Fibroblast of lung (primary cell): ENCODE measurements at places on chromosomes 16 and 17.
A peak's percentile ranks its signal among the peaks of the same experiment; 100 is the strongest.

- peaks cover 3% of the 10 kb centered on the region for H3K36me3 ChIP-seq
- H3K4me3 ChIP-seq: no peak overlapping the region
- no peak for DNase-seq
- H3K27ac ChIP-seq: no peak overlapping the region
- H3K27me3 ChIP-seq: no peaks in the 10 kb centered on the region
Observed at GRCh38 chr16:503150-504071, 24.1 kb upstream of the CAPN15 start.

GRCh38 chr16:23124315-23124714, 24.9 kb downstream of the USP31 start:
- no peak overlapping the region for H3K4me3 ChIP-seq
- DNase-seq: peak; percentile 76
- no peaks in the 10 kb centered on the region for H3K36me3 ChIP-seq
- H3K27me3 ChIP-seq: no peaks in the 10 kb centered on the region
- peaks cover 7% of the 10 kb centered on the region for H3K4me1 ChIP-seq
- H3K27ac ChIP-seq: no peak overlapping the region

DNA sequence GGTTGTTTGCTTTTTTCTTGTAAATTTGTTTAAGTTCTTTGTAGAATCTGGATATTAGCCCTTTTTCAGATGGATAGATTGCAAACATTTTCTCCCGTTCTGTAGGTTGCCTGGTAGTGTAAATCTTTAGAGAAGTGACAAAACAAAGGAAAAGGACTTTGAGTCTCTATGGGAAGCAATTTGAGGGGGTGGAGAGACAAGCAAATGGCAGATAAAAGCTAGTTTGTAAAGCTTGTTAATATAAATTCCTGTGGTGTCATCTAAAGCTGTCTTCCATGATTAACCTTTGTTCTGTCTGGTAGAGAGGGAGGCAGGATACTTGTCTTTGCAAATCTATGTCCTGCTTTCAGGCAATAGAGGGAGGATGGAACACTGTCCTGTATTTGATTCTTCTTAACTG, 40.6 kb upstream of the CACNG4 start:
- no peaks in the 10 kb centered on the region for H3K36me3 ChIP-seq
- H3K4me1 ChIP-seq: no peaks in the 10 kb centered on the region
- H3K27ac ChIP-seq: no peak overlapping the region
- H3K27me3 ChIP-seq: no peaks in the 10 kb centered on the region
- DNase-seq: no peak

DNA sequence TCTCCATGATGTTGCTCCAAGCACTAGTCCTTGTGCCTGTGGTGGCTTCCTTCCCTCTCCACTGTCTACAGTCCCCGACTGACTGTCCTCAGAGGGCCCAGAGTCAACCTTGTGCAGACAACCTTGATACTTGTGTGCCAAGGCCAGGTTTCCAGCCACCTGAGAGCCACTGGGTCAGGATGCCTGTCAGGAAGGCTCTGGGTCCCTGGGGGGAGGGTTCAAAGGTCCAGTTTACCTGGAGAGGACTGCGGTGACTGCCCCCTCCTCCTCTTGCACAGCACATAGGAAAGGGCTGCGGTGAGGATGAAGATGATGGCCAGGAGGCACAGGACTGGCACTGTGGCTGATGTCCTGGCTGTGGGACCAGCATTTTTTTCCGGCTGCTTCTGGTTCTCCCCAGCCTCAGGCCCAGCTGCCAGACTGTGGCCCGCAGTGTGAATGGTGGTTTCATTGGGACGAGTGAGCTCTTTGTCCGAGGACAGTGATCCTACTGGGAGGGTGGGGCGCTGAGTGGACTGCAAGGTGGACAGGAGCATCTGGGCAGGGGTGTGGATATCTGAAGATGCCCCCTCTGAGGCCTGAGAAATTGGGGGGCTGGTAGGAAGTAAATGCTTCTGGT, 3.7 kb downstream of the MED11 start:
- H3K4me3 ChIP-seq: no peak overlapping the region
- H3K36me3 ChIP-seq: no peaks in the 10 kb centered on the region
- H3K27me3 ChIP-seq: peaks cover 11% of the 10 kb centered on the region
- no peaks in the 10 kb centered on the region for H3K4me1 ChIP-seq
- no peak for DNase-seq

DNA sequence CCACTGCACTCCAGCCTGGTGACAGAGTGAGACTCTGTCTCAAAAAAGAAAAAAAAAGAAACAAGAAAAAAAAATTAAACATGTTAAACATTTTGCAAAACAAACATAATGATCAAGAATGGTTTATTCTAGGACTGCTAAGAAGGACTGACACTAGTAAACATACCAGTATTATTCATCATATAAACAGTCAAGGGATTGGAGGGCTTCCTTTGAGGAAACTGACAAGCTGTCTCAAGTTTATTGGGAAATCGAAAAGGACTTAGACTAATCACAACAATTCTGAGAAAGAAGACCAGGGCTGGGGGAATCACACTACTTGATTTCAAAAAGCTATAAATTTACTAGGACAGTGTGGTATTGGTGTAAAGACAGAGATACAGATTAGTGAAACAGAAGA, 75.5 kb downstream of the MYH10 start:
- no peak overlapping the region for H3K4me3 ChIP-seq
- peaks cover 3% of the 10 kb centered on the region for H3K36me3 ChIP-seq
- H3K27ac ChIP-seq: no peak overlapping the region
- H3K27me3 ChIP-seq: no peaks in the 10 kb centered on the region
- H3K4me1 ChIP-seq: peaks cover 2% of the 10 kb centered on the region

- peaks cover 11% of the 10 kb centered on the region for H3K4me1 ChIP-seq
- H3K36me3 ChIP-seq: no peaks in the 10 kb centered on the region
- no peak overlapping the region for H3K4me3 ChIP-seq
- H3K27me3 ChIP-seq: peaks cover 7% of the 10 kb centered on the region
- DNase-seq: no peak
- no peak overlapping the region for H3K27ac ChIP-seq
Observed at GRCh38 chr17:44910231-44911106, 4.8 kb downstream of the GFAP start.

GRCh38 chr16:65619606-65620005, 497.7 kb upstream of the CDH11 start:
- no peaks in the 10 kb centered on the region for H3K27me3 ChIP-seq
- H3K4me1 ChIP-seq: no peaks in the 10 kb centered on the region
- H3K27ac ChIP-seq: no peak overlapping the region
- DNase-seq: no peak

GRCh38 chr16:57358086-57358420, 530 bp upstream of the CCL22 start:
- no peak overlapping the region for H3K4me3 ChIP-seq
- no peaks in the 10 kb centered on the region for H3K27me3 ChIP-seq
- no peak for DNase-seq
- H3K4me1 ChIP-seq: no peaks in the 10 kb centered on the region
- no peaks in the 10 kb centered on the region for H3K36me3 ChIP-seq

GRCh38 chr16:86220561-86220960, 289.8 kb upstream of the FOXF1 start:
- H3K27ac ChIP-seq: peak overlapping the region; percentile 84
- H3K4me3 ChIP-seq: no peak overlapping the region
- DNase-seq: peak; percentile 35
- no peaks in the 10 kb centered on the region for H3K27me3 ChIP-seq
- peaks cover 27% of the 10 kb centered on the region for H3K4me1 ChIP-seq
- no peaks in the 10 kb centered on the region for H3K36me3 ChIP-seq

DNA sequence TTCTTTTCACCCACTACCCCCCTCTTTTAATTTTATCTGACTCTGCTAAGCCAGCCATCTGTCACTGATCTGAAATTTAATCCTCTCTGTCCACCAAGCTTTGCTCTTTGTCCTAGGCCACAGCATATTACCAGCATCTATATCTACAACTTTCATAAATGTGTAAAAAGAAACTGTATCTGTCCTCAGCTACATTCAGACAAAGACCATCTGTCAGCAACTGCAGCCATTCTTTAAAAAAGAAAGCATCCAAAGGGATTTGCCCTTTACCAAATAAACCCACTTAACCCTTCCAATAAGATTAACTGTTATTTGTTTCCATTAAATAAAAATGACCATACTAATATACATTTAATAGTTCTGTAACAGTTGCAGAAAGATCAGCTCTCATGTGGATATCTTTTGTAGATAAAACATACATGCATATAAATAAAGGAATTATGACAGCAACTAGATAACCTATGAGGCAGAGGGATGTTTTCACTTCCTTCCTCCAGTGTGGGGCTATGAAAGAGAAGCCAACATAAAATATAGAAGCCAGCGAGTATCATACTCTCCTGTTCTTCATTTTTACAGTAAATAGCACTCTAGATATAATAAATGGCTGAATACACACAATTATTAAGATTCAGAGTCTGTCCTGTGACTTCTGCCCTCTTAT, 602.5 kb upstream of the SALL1 start:
- no peak overlapping the region for H3K27ac ChIP-seq
- no peaks in the 10 kb centered on the region for H3K27me3 ChIP-seq
- DNase-seq: no peak
- H3K36me3 ChIP-seq: no peaks in the 10 kb centered on the region
- no peaks in the 10 kb centered on the region for H3K4me1 ChIP-seq
- H3K4me3 ChIP-seq: no peak overlapping the region

- H3K4me1 ChIP-seq: no peaks in the 10 kb centered on the region
- no peak for DNase-seq
- no peak overlapping the region for H3K27ac ChIP-seq
- no peaks in the 10 kb centered on the region for H3K36me3 ChIP-seq
Observed at GRCh38 chr17:51391982-51392654, 131.8 kb downstream of the UTP18 start.

DNA sequence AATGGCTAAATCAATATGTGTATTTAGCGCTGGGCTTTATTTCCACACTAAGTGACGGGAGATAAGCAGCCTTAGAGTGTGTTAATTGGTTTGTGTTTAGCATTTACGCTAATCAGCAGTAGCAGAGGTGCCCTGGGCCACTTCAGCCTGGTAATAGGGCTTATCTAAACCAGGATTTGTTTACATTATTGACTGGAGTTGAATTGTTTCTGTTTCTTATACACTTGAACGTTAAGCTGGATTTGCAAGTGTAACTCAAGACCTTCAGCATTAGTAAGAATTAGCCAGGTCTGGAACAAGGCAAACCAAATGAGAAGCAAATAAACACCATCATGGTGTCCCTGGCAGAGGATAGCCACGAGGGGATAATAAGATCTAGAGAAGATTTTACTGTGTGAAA, 313.6 kb downstream of the HS3ST4 start:
- H3K4me3 ChIP-seq: no peak overlapping the region
- no peak for DNase-seq
- H3K27ac ChIP-seq: no peak overlapping the region
- no peaks in the 10 kb centered on the region for H3K27me3 ChIP-seq

GRCh38 chr17:78677303-78678221, 100.4 kb upstream of the DNAH17 start:
- H3K36me3 ChIP-seq: peaks cover 6% of the 10 kb centered on the region
- no peaks in the 10 kb centered on the region for H3K27me3 ChIP-seq
- no peak for DNase-seq

DNA sequence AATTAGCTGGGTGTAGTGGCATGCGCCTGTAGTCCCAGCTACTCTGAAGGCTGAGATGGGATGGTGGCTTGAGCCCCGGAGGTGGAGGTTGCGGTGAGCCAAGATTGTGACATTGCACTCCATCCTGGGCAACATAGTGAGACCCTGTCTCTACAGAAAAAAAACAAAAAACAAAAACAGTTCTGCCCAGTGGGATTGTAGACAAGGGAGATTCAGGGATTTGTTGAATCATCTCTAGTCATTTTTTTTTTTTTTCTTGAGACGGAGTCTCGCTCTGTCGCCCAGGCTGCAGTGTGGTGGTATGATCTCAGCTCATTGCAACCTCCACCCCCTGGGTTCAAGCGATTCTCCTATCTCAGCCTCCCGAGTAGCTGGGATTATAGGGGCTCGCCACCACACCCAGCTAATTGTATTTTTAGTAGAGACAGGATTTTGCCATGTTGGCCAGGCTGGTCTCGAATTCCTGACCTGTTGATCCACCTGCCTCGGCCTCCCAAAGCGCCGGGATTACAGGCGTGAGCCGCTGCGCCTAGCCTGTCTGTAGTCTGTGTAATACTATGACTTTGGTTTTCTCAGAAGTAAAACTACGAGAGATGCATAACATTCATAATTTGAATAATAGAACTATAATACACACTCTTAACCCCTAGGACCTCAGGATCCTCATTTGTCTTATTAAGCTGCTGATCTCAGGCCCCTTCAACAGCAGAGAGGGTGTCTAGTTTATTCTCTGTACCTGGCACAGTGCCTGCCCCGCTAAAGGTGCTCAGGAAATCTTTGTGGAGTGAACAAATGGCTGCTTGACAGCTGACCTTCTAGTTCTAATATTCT, 1.4 kb downstream of the TEN1 start:
- H3K4me3 ChIP-seq: peak overlapping the region; percentile 95
- DNase-seq: no peak
- no peaks in the 10 kb centered on the region for H3K36me3 ChIP-seq
- no peaks in the 10 kb centered on the region for H3K27me3 ChIP-seq

- no peak overlapping the region for H3K4me3 ChIP-seq
- peaks cover 3% of the 10 kb centered on the region for H3K36me3 ChIP-seq
- H3K4me1 ChIP-seq: peaks cover 45% of the 10 kb centered on the region
- no peak for DNase-seq
- no peaks in the 10 kb centered on the region for H3K27me3 ChIP-seq
Observed at GRCh38 chr17:2394775-2395201, 6.1 kb downstream of the MNT start.

GRCh38 chr17:30969989-30970830, 629 bp upstream of the RNF135 start:
- no peaks in the 10 kb centered on the region for H3K27me3 ChIP-seq
- DNase-seq: no peak
- no peaks in the 10 kb centered on the region for H3K36me3 ChIP-seq

GRCh38 chr17:47996201-47996600, 25.3 kb downstream of the CDK5RAP3 start:
- peaks cover 6% of the 10 kb centered on the region for H3K27me3 ChIP-seq
- H3K4me3 ChIP-seq: no peak overlapping the region
- H3K27ac ChIP-seq: no peak overlapping the region
- H3K36me3 ChIP-seq: no peaks in the 10 kb centered on the region
- no peak for DNase-seq

DNA sequence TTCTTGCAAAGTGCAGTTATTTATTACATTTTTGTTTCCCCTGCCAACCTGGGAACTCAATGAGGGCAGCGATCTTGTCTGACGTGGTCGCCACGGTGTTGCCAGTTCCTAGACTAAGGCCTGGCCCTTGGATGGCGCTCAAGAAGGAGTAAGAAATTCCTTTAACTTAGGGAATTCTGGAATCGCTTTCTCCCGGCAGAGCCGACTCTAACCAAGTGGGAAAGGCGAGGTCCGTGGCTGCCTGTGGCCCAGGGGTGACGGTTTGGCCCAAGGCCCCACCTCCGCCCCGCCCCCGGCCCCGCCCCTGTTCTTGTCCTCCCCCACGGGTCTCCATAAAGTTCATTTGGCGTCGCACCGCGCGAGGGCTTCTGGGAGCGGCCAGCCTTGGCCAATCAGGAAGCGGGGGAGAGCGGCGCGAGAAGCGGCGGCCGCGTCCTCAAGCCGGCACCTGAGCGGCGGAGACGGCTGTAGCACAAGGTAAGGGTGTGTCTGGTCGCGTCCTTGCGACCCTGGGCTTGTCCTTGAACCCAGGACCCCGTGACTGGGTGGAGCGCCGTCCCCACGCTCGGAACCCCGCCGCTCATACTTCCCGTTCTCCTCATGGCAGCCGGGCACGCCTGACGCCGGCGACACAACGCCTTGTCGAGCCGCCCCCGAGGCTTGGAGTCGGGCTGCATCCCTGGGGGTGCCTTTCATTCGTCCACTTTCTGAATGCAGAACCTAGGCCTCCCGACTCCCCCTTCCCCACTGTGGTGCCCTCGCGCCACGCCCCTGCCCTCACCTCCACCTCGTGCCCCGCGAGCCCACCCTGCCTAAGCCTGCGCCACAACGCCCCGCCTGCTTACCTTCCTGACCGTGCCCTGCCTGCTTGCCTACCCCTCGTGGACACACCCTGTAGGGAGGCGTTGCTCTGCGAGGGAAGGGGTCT, at the start of gene NUP93:
NUP93 (plus strand) TSS at position 395 of the 928 bp plus-strand sequence. CDS start 18,119 bp downstream, outside the sequence.
- peak within 1 kb of the TSS; percentile 94 for H3K4me3 ChIP-seq
- H3K27me3 ChIP-seq: no peaks in the 10 kb centered on the region
- H3K27ac ChIP-seq: peak within 1 kb of the TSS; percentile 93
- peaks cover 4% of the 10 kb centered on the region for H3K4me1 ChIP-seq
- DNase-seq: peak; percentile 92
